Head of caudate nucleus (tissue), 42 donors: ENCODE measurements at places on chromosomes 16 and 17.
A peak's percentile ranks its signal among the peaks of the same experiment; 100 is the strongest.

DNA sequence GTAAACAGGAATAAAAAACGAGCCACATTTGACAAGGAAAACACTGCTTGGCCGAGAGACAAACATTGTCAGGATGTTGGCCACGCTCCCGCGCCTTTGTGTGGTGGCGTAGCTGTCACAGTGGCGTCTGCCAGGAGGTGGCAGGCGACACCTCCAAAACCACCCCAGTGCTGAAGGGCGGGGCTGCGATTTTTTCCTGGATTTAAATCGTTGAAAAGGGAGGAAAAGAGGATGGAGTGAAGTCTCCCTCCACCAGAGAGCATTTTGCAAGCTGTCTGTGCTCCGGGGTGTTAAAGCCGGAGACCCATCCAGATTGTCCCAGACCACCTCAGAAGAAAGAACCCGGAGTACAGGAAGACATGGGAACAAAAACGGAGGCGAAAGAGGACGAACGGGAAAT, 12.7 kb downstream of the MRM3 start:
- DNase-seq, result peak; percentile 86

DNA sequence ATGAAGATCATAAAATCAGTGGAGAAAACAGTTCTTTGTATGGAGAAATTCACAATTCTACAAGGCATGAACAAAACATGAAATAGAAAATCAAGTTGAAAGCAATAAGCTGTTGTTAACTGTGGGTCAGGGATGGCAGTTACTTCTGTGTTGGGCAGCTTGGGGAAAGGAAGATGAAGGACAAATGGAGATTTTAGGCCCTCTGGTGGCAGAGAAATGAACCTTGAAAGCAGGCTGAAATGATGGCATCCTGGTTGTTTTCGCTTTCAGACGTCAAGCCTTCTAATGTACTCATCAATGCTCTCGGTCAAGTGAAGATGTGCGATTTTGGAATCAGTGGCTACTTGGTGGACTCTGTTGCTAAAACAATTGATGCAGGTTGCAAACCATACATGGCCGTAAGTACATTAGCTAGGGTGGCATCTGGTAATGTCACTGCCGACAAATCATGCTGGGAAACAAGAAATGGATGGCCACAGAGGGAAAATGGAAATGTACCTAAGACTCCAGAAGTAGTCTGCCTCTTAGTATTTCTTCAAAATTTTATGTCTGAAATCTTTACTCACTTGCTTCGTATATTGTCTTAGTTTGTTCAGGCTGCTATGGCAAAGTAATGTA, 108.9 kb downstream of the MAP2K6 start:
- DNase-seq, result peak; percentile 64

DNA sequence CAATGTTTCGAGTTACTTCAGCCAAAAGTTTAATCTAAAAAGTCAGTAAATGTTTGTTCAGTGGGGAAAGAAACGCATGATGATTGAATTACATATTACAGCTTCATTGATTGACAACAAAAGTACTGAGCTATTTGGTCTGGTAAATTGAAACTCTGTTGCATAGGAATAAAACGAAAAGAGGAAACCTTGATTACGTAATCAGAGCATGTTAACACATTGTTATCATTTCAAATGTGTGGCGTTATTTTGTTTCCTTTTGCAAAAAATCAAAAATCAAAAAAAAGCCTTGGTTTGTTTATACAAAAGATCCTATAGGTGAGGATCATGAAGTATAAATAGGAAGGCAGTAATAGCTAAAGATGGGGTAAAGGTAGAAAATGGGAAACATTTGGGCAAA, 19.5 kb upstream of the CA10 start:
- no peak for DNase-seq

GRCh38 chr17:21036361-21036881, 6.4 kb downstream of the USP22 start:
- DNase-seq, result no peak

DNA sequence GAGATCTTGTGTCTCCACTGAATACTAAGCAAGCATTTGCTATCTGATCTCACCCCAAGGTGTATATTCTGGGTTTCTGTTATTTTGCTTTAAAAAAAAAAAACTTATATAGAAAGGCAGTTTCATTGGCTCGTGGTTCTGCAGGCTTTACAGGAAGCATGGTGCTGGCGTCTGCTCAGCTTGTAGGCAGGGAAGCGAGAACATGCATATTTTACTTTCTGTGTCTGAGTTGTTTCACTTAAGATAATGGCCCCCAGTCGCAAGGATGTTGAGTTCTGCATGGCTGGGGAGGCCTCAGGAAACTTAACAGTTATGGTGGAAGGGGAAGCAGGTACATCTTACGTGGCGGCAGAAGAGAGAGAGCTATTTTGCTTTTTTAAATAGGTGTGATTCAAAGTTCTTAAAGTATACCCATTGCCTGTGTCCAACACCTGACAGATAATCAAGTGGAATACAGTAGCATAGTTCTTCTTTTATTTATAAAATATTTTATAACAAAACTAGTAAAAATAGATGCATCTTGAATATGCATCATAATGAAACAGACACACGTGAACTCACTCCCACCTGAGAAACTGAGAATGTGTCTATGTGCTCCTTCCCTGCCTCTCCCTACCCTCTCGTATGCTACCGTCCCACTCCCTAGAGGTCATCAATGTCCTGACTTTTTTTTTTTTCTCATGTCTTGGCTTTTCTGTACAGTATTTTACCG, 15.4 kb upstream of the ARHGAP17 start:
- DNase-seq, result no peak

DNA sequence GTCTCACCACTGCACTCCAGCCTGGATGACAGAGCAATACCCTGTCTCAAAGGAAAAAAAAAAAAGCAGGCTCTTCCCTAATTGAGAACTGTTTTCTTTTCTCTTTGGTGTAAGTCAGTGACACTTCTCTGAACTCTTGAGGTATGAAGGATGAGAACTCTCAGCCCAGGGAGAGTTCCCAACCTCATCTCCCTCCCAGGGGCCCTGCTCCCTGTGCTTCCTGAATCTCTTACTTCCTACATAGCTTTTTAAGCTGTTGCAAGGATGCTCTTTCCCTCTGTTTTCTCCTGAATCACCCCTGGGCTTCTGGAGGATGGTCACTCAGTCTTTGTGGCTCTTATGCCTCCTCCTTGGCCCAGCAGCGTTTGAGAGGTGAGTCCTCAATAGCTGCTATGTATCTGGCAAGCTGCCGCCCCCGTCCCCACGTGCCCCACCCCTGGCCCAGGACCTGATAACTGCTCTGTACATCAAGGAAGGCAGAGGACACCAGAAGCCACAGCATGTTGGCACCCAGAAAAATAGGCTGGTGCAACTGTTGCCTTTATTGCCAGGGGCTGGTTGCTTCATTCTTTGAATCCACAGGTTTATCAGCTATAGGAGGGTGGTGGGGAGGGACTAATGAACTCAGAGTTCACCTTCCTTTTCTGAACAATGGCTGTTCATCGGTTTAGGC, 24.0 kb downstream of the IGF2BP1 start:
- DNase-seq, result no peak

GRCh38 chr17:73419881-73420280, 108.1 kb upstream of the CDC42EP4 start:
- DNase-seq, result no peak

- DNase-seq, result peak; percentile 12
Measured at GRCh38 chr16:566475-567372, at the start of gene NHLRC4. TSS of gene NHLRC4 (plus strand) at chr16:567005. CDS start at chr16:568048, 1,043 bp downstream.

GRCh38 chr17:18241229-18241871, 15.9 kb downstream of the LLGL1 start:
- no peak for DNase-seq

GRCh38 chr17:47692895-47693730, 848 bp upstream of the TBKBP1 start:
- DNase-seq, result no peak
